ENCODE measurements at places on chromosomes 7 and 10. TPM values are rescaled to one million over a fixed set of nuclear protein-coding genes. Genes with fewer than 3 reads are reported as not detected.

DNA sequence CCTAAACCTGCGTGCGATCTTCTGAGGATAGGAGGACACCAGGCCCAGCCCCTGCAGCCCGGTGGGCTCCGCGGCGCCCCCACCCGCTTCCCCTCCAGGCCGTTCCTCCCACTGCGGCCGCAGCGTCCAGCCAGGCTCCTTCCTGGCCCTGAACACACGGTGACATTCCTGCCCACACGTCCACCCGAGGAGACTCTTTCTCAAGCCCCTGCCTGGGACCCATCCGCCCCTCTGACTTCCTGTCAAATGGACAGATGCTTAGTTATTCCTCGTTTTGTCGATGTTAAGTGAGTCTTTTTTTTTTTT, 32.4 kb upstream of the RNF32 start:
- DNase-seq, result no peak

- DNase-seq, result no peak
Measured at GRCh38 chr10:109247814-109248213, 675.5 kb downstream of the XPNPEP1 start.

DNA sequence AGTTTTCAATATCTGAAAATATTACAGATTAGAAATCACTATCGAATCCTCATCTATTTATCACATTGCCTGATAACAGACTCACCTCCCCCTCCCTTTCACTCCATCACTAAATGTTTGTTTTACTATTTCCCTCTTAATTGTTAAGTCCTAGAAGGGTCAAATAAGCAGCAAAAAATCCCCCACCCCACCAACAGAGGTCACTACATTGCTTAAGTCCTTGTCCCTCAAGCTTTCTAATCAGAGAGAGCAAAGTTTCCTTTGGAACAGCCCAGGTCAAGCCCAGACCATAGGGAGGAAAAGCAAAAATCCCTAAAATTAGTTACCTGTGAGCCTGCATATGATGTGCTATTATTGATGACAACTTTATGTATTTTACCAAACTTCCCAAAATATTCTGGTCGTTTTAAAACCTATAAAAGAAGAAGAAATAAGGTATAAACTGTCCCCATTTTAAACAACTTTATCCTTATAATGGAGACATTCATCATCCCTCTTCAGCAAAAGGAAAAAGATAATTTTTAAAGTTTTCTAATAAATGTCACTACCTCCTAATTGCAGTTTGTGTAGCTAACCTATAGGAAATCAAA, 95.0 kb downstream of the CNOT4 start:
- DNase-seq, result peak; percentile 38

GRCh38 chr7:8800986-8801385, 367.6 kb downstream of the NXPH1 start:
- no peak for DNase-seq

FFAR4 gene
- not detected for total RNA-seq

DNA sequence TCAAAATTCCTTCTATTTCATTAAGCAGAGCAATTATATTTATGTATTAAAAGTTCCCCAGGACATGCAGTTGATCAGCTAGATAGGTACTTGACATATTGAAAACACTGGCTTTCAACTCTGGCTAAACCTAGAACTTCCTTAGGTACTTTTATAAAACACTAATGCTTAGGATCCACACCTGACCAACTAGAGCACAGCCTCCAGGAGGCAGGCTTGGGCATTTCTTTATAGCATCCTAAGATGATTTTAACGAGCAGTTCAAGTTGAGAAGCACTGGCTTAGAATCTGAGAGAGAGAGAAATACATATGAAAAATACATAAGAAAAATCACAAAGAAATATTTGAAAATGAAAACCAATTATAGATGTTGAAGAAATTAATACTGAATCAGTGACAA, 20.8 kb downstream of the SLC26A5 start:
- no peak for DNase-seq

DNA sequence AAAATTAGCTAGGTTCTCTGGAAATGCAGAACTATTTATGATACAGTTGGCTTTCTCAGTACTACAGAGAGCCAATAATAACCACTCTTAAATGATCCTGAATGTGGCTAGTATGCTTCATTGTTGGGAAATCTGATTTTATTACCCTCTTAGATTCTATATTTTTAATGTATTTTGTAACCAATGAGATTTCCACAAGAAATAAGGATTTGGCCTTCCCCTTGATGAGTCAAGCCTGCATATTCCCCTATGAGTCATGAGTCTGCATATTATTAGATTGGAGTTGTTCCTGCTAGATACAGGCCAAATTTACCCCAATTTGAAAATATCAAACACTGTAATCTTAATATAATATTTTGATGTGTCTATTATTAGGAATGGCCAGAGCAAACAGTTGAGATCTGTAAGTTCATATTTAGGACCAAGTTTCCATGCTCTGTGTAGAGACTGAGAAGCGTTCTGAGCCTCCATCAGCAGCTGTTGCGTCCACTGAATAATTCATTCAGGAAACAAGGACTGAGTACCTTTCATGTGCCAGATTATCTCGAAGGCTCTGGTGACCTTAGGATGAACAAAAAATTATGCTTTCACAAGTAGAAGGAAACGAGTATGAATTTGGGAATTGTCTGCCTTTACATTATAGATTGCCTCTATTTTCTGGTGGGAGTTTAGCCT, 793.4 kb downstream of the NRG3 start:
- DNase-seq, result no peak

DNA sequence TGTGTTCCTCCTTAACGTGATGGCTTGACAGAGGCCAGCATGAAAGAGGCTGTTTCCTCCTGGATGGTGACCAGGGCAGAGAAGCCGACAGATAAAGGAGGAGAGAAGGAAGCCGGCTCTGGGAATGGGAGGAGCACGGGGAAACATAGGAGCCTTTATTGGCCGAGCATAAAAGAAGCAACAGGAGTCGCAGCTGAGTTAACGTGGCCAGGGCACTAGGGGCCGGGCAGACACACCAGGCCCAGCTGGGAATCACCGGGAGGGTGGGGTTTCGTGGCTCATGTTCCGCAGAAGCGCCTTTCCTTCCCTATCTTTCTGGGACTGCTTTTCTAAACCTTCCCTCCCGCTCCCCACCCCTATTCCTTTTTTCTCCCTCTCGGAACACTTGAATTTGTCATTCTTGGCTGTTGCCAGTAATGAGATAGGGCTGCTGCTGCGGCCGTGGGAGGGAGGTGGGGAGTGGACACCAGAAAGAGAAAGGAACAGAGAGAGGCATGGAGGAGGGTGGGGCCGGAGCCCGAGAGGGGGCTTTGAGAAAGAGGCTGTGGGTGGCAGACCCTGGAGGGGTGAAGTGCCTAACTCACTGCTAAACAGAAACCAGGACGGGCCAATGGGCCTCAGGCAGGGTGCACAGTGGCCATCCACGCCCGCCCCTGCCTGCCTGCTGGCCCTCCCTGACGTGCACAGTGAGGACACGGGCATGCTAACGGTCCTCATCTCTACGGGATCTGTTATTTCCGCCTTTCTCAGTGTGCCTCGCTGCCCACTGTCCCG, 65.2 kb downstream of the COL13A1 start:
- no peak for DNase-seq

DNA sequence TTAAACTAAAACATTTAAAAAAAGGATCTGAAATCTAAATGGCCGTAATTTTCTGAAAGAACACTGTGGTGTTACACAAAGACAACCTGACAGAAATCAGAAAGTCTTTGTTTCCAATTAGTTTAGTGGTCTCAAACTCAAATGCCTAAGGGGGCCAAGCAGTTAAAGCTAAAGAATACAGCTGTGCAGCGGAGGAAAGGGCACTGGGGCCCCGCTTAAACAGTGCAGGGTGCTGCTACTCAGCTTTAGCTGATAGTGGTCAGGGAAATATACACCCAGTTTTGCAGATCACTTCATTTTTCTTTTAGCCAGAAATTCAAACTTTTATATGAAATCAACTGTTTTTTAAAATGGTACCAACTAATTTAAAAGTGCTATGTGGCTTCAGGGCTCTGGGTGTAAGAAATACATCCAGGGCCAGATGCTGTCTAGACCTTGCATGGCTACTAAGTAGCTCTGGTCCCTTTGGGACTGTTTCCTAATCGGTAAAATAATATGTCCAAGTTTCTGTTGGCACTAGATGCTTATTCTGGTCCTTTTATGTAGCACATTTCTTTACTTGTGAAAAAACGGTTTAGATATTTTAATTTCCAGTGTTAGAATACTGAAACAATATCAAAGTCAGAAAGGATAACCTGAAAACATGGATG, 161.8 kb upstream of the LAMB4 start:
- no peak for DNase-seq

GRCh38 chr7:44264221-44264931, 61.0 kb downstream of the CAMK2B start:
- DNase-seq, result peak; percentile 42

DNA sequence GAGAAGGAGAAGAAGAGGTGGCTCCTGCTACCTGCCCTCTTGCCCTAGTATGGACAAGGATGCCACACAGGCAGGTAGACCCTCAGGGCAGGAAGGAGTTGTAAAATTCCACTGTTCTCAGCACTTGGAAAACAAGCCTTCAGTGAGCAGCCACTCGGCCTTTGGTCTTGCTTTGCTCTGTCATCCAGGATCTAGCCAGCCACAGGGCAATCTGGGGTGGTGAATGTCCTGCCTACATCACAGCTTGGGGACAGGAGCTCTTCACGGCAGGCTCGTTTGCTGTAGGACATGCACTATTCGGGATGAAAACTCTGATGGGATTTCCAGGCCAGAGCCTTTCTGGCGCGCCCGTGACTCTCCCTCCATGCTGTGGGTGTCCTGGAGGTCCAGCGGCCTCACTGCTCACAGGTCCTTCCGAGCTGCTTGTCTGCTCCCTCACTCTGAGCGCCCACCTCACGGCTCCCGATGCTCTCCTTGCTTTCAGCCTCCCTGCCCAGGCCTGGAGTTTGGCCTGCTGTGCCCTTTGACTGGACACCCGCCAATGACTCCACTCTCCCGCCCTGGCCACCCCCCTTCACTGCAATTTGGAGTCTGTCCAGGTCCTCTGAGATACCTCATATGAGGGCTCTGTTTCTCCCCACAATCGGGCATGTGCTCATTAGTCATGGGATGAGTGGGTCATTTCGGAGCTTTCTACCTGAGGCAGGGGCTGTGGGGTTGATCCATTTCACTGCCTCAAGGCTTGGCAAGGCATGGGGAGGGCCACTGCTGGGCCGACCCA, 227.2 kb upstream of the GRB10 start:
- DNase-seq, result peak; percentile 65

- DNase-seq, result no peak
Measured at GRCh38 chr7:99072126-99072525, 71.8 kb downstream of the SMURF1 start.

TMEM176B gene
- total RNA-seq, result 15.8 TPM

DNA sequence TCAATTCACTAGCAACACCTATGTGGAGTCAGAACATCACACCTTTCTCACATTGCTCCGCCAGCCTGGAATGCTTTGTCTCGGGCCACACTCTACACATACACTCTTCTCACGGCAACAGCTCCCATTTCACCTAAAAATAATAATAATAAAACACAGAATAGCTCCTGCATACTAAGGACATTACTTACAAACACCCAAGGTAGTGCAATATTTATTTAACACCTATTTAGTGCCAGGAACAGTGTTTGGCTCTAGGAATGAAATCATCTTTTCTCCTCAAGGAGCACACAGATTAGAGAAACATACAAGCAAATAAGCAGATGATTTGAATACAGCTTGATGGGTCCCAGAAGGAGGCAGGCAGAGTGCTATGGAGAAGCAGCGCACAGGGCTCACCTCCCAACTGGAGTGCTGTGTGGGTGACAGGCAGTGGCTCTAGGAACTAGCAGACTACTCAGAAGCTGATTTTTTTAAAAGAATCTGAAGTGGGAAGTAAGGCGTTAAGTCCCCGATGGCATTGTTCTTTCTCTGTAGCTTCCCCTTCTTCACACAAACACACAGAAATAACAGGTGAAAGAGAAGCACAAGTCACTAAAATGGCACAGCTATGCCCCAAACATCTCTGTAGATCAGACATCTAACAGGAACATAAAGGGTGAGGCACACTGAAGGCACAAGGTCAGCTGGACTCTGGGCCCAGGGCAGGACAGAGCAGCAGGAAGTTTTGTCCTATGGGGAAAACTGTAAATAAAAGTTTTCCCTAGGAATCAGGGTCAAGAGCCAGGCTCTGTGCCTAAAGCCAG, 16.7 kb downstream of the USP6NL start:
- no peak for DNase-seq

GRCh38 chr7:32347244-32347828, 142.8 kb downstream of the LSM5 start:
- DNase-seq, result no peak

PRTFDC1 gene
- total RNA-seq, result 9.9 TPM

DNA sequence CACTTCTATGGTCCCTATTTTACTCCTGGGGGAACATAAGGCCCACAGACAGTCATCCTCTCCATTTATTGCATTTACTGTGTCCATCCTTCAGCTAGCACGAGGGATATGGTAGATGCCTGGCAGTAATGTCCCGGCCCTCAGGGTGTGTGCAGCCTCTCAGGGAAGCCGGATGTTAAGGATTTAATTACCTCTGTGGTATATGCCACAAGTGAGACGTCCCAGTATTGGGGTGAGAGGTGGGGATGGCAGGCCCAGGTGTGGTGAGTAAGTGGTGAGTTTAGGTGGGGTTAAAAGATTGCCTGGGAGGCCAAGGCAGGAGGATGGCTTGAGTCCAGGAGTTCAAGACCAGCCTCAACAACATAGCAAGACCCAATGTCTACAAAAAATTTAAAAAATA, 144.9 kb downstream of the SH3PXD2A start:
- DNase-seq, result no peak
